ENCODE measurements at places on chromosomes 3 and 15.

- DNase-seq, result no peak
Observed at GRCh38 chr3:16398648-16399047, 114.9 kb downstream of the RFTN1 start.

GRCh38 chr15:96344706-96345559 lies 14.4 kb downstream of the NR2F2 start:
- DNase-seq, result no peak

GRCh38 chr15:27762471-27762870 lies 336.6 kb downstream of the OCA2 start:
- no peak for DNase-seq

DNA sequence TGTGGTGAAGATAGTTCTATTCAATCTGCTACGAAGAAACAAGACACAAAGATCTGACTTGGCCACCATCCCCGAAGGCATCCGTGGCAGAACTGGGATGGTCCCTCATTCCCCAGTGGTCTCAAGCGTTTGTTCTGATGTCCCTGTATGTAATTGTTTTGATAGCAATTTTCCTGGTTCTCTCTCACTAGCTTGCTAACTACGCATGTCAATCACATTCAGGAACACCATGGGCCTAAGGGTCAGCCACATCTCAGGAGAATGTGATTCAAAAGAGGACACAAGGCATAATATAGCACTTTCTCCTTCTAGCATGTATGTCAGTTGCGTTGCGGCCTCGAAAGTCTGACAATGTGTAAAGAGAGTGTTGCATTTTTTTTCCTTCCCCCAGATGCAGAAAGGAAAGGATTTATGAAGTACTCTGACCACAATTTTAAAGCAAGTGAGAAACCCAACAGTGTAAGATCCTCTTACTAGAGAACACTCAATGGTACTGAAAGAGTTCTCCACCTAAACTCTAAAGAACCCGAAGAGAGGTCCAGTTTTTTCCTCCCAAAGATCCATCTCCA lies 32.0 kb upstream of the TCF12 start:
- DNase-seq, result no peak

GRCh38 chr3:180570238-180570637 lies 31.7 kb upstream of the TTC14 start:
- no peak for DNase-seq

- DNase-seq, result no peak
Observed at GRCh38 chr3:158846803-158847451, 45.1 kb downstream of the MFSD1 start.

GRCh38 chr3:113758389-113759024 lies 11.7 kb downstream of the ATP6V1A start:
- DNase-seq, result no peak

GRCh38 chr3:72517921-72518424 lies 330.3 kb downstream of the SHQ1 start:
- DNase-seq, result no peak

- DNase-seq, result peak; percentile 11
Observed at GRCh38 chr15:91311986-91312385, 211.9 kb downstream of the SV2B start.

- no peak for DNase-seq
Observed at GRCh38 chr3:15462451-15462850, 35.1 kb downstream of the EAF1 start.

- DNase-seq, result peak; percentile 15
Observed at GRCh38 chr15:85504749-85505676, 124.6 kb downstream of the AKAP13 start.

GRCh38 chr15:41655716-41656115 lies 4.5 kb upstream of the MGA start:
- no peak for DNase-seq

- no peak for DNase-seq
Observed at GRCh38 chr3:27528791-27529190, 44.6 kb upstream of the SLC4A7 start.

DNA sequence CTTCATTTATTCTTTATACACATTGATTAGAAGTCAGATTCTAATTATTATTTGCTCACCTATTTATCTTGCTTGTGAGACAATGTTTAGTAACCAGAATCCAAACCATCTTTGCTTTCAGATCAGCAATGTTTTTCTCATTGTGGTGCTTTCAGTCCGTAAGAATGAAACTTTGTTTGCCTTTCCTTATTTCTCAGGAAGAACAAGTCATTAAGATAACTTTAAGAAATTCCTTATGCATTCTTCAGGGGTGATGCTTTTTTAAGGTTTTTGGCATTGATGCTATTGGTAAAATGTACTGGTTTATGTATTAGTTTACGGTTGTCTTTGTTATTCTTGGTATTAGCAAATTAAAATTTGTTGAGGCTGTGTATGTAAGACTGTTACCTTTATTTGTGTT lies 120.8 kb upstream of the POU1F1 start:
- DNase-seq, result no peak

GRCh38 chr3:54905261-54905888 lies 22.5 kb downstream of the LRTM1 start:
- no peak for DNase-seq

DNA sequence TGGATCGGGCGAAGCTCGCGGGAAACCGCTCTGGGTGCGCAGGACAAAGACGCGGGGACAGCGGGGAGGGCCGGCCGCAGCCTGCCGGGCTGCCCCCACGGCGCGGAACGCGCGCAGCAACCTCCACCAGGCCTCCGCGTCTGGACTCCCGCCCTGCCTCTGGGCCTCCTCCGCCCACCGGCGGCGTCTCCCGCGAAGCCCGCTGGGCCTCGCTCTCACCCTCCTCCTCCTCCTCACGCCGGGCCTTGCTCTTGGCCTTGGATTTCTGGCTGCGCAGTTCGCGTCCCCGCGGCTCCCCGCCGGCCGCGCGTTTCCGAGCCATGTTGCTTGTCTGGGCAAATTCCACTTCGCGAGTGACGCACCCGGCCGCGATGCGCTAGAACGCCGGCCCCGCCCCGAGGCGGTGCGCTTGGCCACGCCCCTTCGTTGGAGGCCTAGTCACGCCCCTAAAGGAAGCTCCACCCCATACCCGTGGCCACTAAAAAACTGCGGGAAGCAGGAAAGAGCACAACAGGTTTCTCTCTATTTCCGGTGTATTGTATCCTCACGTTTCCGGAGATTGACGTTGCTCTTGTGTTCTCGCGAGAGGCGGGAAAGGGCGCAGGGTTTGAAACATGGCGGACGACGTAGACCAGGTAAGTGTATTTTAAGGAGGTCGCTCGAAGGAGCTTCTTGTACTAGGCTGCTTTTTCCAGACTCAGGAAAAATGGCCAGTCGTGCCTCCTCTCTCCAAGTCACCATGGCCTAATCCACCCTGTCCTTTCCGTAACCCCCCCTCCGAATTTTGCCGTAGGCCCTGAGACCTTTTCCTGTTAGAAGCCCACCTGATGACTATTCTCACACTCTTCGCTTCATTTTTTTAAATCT lies at the start of the genes LSM3 and XPC:
TSS of gene LSM3 (plus strand) at position 571 of the 867 bp plus-strand sequence. CDS start at position 615, 44 bp downstream.
TSS of gene XPC (minus strand) at position 355 of the 867 bp plus-strand sequence. CDS start at position 322, 33 bp downstream.
- peak; percentile 96 for DNase-seq

DNA sequence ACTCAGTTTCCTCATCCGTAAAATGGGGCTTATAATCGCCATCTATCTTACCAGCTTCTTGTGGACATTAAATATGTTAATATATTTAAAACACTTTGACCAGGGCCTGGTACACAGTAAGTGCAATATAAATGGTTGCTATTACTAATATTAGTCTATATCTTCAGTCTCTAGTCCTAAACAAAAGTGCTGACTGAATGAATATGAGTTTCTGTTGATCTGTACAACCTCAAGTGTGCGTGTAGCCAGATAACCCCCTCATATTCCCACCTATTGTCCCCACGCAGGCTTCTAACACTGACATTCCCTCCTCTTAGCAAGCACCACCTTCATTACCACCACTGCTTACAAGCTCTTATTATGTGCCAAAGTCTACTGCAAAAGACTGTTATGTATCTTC lies 27.6 kb upstream of the LMCD1 start:
- DNase-seq, result no peak

GRCh38 chr3:183275418-183275817 lies 22.4 kb downstream of the B3GNT5 start:
- no peak for DNase-seq

DNA sequence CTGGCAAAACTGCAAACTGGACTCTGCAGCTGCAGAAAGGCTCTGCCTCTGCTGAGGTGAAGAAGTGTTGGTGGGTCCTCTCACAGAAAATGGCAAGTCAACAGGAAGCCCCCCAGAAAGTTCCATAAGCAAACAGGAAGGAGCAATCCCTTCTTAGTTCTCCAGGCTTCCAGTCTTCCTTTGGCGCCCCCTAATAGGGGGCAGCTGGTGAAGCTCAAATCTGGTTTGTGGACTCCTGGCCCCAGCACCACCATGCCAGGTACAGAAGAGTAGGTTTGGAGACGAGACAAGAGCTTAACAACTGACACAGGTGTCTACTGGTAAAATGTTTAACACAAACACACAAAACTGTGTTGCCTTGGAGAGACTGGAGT lies 35.5 kb downstream of the LEO1 start:
- no peak for DNase-seq

- DNase-seq, result no peak
Observed at GRCh38 chr3:197533396-197533795, 22.4 kb downstream of the BDH1 start.

- no peak for DNase-seq
Observed at GRCh38 chr15:82305621-82306048, 43.0 kb downstream of the SAXO2 start.

GRCh38 chr3:179418610-179419009 lies 32.7 kb downstream of the GNB4 start:
- DNase-seq, result no peak

- no peak for DNase-seq
Observed at GRCh38 chr3:12588039-12589009, 31.4 kb downstream of the MKRN2 start.

All from T-helper 9 cell (primary cell).